ENCODE measurements at places on chromosomes 5 and 9. TPM values are rescaled to one million over a fixed set of nuclear protein-coding genes. Genes with fewer than 3 reads are reported as not detected.
A peak's percentile ranks its signal among the peaks of the same experiment; 100 is the strongest.

- no peak for DNase-seq
These were observed 47.9 kb downstream of the MAMDC2 start for GRCh38 chr9:70091572-70091971.

DNA sequence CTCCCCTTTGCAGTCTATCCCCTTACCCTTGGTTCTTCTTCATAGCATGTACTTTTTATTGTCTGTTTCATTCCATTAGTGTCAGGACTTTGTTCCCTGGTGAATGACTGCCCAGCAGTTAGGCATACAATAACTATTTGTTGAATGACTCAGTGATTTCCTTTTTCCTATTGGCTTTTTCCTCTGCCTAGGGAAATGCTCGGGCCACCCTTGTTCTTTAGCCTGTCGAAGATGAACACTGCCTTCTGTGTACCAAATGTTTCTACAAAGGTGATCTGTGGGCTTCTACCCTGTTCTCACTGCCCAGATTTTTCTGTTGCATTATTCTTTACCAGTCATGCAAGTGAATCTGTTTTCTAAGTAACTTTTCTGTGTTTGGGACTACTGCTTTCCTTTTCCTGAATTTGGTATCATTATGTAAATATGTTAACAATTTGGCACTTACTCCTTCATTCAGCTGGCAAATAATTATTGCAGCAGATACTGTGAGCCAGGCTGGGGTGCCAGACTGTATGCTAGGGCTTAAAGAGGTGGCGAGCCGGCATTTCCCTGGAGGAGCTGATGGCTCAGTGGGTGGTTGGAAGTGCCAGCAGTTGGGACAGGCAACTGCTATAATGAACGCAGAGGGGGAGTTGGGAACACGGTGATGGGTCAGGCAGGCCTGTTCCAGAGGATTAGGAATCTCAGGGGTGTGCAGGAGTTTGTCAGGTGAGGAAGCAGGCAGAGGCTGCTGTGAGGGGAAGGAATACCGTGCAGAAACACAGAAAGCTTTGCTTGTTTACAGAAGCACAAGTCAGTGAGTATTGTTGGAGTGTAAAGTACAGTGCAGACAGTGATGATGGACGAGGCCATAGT lies 30.6 kb downstream of the KDM4C start:
- DNase-seq = peak; percentile 50

DNA sequence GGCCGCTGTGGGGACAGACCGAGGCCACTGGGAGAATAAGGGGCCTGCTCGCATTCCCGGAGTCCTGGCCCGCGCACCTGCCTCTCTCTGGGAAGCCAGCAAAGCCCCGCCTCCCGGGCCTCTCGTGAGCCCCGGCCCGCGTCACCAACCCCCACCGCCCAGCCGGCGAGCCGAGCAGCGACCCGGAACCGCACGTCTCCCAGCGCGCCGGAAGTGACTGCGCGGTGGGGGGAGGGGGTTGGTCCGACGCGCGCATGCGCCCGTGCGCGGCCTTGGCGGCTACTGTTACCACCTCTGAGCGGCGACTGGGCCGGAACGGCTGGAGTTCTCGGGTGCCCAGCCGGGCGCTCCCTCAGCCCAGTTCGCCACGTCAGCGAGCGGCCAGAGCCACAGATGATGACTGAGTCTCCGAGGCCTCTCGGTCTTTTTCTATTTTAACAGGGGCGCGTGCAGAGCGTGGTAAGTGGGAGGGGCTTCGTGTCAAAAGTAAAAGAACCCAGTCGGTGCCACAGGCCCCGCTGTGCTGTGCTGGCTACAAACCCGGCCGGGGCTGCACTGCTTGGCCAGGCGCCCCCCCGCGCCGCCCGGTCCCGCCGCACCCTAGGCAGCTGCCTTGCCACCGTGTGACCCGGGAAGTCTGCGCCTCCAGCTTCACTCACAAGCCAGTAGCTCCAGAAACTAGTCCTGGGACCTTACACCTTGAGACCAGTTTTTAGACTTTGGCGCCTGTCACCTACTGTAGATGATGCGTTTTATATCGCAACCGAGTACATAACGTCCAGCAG lies at the start of gene GOLGA1:
Gene GOLGA1, minus strand, starts transcription at position 190 of the 785 bp plus-strand sequence. CDS start 2,372 bp downstream, outside the sequence.
- DNase-seq = peak; percentile 98

EGFL7 gene
- total RNA-seq = 61.5 TPM

DNA sequence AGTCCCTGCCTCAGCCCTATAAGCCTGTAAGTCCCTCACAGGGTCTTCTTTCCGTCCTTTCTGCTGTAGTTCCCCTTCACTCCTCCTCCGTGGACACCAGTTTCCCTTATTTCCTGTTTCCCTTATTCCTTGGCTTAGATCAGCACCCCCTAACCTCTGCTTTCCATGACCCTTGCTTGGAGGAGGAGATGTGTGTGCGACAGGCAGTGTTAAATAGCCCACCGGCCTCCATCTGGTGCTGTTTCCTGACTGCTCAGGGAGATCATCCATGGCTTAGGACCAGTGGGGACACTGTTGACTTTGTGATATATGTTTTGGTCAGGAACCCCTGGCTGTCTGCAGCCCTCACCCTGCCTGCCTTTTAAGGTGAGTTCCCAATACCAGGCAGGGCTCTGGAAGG lies 34.1 kb upstream of the PSD2 start:
- no peak for DNase-seq

HMGCR gene
- 7.6 TPM for total RNA-seq

DNA sequence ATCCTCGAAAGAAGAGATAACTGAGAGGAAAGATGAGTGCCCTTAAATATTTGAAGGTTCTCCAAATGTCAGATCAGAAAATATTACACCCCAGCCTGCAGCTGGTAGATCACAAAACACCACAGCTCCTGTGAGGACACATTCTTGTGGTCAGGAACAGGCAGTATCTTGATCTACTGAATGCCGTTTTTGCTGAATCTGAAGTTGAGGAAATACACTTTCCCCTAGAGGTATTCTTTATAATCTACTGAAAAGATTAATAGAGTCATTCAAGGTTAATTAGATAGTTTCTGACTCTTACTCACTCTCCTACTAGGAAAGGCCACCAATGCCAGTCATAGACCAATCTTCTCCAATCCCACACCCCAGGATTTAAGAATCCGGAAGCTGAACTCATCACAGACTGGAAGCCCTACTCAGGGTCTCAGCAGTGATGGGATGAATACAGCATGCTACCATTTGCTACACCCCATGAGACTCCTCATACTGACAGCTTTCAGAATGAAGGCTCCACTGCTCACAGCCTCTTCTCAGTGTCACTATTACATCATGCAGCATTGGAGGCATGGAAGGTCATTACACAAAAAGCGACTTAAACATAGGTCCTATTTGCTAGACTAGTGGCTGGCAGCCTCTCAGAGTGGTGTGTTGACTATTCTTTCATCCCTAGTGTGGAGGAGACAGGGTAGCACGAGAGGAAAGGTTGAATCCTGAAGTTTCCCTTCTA lies 143.9 kb upstream of the SLC1A3 start:
- DNase-seq = no peak

- peak; percentile 49 for DNase-seq
These were observed 668 bp downstream of the GLIS3 start for GRCh38 chr9:4299005-4299795.

GRCh38 chr5:106417163-106417562 lies 1253.6 kb downstream of the EFNA5 start:
- no peak for DNase-seq

- no peak for DNase-seq
These were observed 632.6 kb downstream of the PDE4D start for GRCh38 chr5:59260973-59261372.

GRCh38 chr9:28365020-28365640 lies 791.8 kb upstream of the C9orf72 start:
- no peak for DNase-seq

DNA sequence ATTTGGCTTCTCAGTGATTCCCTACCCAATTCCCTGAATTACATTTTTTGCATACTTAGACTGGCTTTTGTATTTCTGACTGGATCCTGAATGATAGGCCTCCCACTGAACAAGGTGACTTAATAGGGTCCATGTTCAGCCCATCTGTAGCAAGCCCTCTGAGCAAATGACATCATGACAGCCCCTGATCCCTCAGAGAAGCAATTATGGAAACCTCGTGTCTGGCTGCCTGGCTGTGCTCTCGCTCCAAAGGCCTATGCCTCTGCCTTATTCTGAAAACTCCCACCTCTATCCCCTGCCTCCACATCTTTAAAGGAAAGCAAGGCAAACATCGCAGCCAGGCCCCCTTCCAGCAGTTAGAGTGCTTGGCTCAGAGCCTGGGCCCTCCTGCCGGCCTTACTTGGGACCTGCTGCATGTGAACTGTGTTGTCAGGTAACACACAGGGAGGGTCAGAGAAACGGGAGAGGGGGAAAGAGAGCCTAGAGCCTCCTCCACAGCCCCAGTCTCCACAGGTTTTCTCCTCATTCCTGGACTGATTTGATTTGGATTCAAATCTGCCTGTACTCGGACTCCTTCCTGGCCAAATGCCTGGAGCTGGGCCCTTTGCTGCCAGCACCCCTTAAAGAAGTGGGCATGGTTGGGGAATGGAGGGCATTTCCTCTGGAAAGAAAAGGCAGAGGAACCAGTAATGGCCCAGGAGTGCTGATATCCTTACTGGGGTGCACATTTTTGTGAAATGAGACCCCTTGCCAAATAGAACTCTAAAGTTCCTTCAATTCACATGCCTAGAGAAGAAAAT lies 3.8 kb downstream of the DCANP1 start:
- no peak for DNase-seq

GRCh38 chr9:129160712-129161533 lies 17.1 kb downstream of the IER5L start:
- no peak for DNase-seq

PCDHB9 gene
- 0.81 TPM for total RNA-seq

GRCh38 chr5:172821340-172821985 lies 12.6 kb upstream of the ERGIC1 start:
- DNase-seq = no peak

- no peak for DNase-seq
These were observed 319.9 kb downstream of the SPOCK1 start for GRCh38 chr5:137179203-137179602.

- no peak for DNase-seq
These were observed 135.2 kb downstream of the C9orf152 start for GRCh38 chr9:110072597-110073355.

- no peak for DNase-seq
These were observed 137.3 kb upstream of the KLF9 start for GRCh38 chr9:70551801-70552200.

- DNase-seq = no peak
These were observed 20.2 kb downstream of the OBP2B start for GRCh38 chr9:133188843-133189180.
